Fibroblast of the conjunctiva (primary cell): ENCODE measurements at places on chromosomes 2 and 18.

- peak; percentile 4 for DNase-seq
These were observed 33.8 kb downstream of the SMC6 start for GRCh38 chr2:17719562-17720371.

- DNase-seq, result no peak
These were observed 13.8 kb upstream of the DNAJC27 start for GRCh38 chr2:24985511-24985910.

- no peak for DNase-seq
These were observed 318.5 kb downstream of the RAD51AP2 start for GRCh38 chr2:17199741-17200140.

DNA sequence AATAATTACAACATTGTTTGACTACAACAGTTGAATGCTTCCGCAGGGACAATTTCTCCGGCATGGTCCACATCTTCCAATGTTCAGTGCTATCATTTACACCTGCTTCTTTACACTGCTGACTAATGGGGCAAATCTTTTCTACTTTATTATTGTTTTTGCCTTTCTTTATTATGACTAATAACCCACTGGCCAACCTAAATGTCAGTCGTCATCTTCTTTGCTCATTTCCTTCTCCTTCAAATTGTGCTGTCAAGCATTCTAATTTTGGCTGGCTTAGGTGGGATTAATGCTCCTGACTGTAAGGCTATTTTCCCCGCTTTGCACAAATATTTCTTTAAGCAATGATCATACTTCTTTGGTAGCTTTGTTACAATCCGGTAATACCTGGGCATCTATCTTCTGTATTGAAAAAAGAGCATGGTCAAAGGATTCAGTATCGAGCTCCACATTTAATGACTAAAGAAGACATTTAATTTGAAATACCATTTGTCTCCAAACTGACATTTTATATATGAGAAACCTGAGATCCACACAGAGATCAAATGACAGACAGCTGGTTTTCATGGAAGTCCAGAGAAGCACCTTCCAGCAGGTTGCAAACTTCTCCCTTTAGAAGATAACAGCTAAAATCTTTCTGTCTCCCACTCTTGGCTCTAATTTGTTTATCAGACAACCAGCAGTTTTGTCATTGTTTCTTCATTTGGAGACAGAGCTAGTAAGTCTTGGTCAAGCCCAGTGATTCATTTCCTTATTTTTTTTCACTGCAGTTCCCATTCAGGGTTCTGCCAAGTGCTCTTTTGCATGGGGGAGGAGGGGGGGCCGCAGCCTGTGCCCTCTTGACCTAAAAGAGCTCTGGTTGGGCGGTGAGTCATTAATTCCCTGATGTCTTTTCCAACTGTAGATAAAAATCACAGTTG, 132.9 kb downstream of the SOCS6 start:
- DNase-seq, result peak; percentile 92

- no peak for DNase-seq
These were observed 110.6 kb downstream of the ATL2 start for GRCh38 chr2:38266382-38267061.

DNA sequence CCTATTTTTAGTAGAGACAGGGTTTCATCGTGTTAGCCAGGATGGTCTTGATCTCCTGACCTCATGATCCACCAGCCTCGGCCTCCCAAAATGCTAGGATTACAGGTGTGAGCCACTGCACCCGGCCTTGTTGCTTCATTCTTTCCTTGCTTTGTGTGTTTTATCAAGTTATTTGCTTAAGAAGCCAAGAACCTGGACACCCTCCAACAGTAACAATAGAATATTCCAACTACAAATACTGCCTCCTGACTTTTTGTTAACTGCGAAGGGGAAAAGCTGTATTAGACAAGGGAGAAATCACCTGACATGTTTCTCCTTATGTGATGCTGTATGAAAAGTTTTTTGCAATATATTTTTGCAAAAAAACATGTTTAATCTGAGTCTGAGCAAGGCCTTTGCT, 297.2 kb downstream of the NCKAP5 start:
- no peak for DNase-seq

DNA sequence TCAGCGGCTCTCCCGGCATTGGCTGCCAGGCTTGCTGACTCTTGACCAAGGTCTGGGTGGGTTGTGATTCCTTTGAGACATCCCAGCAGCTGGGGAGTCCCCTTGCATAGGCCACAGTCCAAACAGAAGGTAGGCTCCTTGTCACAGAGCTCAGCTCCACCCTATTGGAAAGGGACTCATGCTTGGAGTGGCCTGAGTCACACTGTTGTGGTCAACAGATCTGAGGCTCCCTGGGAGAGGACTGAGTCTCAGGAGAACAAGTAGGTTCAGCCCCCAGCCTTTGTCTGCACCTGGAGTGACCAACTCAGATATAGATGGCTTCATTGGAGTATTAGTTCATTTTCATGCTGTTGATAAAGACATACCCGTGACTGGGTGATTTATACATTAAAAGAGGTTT, 32.1 kb upstream of the SH3BP4 start:
- DNase-seq, result no peak

DNA sequence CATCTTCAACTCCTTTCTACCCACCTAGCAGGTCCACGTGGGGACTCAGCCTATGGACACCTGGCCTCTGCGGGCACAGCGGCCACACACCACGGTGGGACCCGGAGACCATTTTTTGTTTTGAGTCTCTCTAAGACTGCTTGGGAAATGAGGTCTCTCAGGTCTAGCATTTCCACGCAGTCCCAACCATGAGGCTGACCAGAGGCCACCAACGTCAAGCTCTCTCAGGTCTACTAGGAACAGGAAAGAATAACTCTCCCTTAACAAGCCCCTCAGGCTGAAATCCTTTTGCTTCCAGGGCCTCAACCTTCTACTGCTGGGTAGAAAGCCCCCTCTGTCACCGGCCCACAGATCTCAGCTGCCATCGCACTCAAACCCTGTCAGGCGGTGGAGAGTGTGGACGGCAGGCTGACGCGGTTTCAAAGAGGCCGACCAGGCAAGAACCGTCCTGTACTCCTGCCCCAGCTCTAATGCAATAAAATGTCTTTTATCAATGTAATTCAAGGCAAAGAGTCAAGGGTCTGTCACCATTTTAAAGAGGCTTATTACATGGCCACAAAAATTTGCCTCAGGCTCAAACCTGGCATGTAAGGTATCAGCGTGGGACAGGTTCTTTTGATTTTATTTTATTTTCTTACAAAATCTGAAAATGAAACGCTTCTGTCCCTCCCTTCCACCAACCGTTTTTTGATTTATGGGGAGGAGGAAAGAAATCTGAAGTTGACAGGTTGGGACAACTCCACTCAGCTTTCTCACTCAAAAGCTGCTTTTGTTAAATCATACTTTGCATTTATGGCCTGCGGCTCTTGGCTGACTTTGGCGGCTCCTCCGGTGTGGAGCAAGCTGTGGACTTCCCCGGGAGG, 74.0 kb downstream of the BCL11A start:
- DNase-seq, result no peak

GRCh38 chr2:40554665-40555294, 102.9 kb upstream of the SLC8A1 start:
- DNase-seq, result peak; percentile 21

- DNase-seq, result no peak
These were observed 684.3 kb downstream of the KCNJ3 start for GRCh38 chr2:155382776-155383175.

GRCh38 chr2:70986499-70987189, 8.0 kb downstream of the TEX261 start:
- DNase-seq, result no peak

- DNase-seq, result no peak
These were observed 864 bp downstream of the KLHL29 start for GRCh38 chr2:23385748-23386338.

DNA sequence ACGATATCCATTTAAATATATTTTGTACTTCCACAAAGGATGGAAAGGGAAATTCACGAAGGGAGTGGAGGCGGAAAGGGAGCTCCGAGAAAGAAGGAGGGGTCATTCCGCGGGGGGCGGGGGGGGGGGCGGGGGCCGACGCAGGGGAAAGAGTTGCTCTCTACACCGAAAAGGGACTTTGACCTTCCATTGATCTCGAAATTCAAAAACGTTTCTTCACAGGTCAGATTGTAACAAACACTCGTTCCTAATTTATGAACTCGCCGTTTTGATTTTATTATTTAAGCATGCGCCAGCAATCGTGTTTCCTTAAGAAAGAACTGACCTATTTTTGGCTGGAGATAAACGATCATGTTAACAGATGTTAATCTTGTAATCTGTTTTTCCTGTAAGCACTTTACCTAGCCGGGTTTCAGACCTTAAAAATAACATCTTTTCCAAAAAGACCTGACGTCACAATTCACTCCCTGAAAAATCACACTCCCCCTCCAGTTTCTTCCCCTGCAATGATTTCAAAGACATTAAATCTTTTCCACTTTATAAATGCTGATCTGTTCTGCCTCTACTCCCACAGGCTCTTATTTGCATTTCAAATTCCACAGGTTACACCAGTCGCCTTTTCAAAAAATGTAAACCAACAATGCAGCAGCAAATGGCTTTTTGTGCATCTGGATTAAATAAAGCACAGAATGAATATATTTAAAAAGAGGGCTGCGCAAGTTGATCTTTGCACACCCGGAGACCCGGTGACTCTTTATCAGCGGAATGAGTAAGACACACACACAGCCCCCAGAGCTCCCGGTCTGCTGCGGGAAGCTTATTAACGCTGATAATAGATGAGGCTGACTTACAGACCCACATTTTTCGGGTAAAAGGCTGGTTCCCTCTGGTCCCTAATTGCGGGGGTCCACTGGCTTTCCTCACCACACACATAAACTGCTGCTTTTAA, 1.6 kb downstream of the ZNF516 start:
- DNase-seq, result no peak

GRCh38 chr2:14626873-14627272, 5.6 kb upstream of the LRATD1 start:
- no peak for DNase-seq

DNA sequence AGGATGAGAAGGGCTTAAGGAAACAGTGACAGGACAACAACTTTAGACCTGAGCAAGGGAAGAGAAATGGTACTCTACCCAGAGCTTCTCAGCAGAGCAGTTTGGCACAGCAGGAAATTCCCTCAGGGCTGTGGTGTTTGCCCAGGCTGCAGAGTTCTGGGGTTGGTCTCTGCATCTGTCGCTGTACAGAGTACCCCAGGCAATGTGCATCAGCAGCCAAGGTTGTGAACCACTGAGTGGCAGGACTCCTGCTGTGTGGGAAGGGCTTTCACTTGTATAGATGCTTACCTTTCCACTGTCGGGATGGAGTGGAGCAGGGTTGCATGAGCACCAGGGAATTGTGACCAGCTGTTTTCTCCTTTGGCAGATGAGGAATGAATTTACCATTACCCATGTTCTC, 21.2 kb downstream of the STAMBP start:
- no peak for DNase-seq

- no peak for DNase-seq
These were observed 223.9 kb downstream of the CDCA7 start for GRCh38 chr2:173578404-173579107.

- no peak for DNase-seq
These were observed 462.2 kb downstream of the BCL11A start for GRCh38 chr2:60091266-60091665.

GRCh38 chr2:34836361-34836760, 1237.3 kb upstream of the FAM98A start:
- no peak for DNase-seq

GRCh38 chr18:10965119-10965518, 184.2 kb downstream of the PIEZO2 start:
- DNase-seq, result no peak

GRCh38 chr2:68404893-68405799, 40.1 kb downstream of the PLEK start:
- DNase-seq, result no peak

DNA sequence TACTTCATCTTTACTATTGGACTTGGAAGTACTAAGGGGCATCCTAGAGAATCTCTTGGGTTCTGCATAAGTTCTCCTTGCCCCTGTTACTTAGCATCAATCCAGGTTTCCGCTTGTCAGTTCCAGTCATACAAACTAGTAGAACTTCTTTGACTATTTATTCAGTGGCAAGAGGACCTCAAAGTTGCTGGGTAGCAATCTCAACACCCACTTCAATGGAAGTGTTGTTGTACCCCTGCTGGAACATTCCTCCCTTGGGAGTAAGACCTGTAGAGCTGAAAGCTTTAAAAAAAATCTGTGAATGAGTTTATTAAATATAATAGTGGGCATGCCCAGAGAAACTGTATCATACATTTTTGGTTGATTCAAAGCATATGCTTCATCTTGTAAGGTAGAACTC, 27.0 kb downstream of the BIRC6 start:
- no peak for DNase-seq

GRCh38 chr2:180938451-180938850, 42.0 kb upstream of the UBE2E3 start:
- no peak for DNase-seq

DNA sequence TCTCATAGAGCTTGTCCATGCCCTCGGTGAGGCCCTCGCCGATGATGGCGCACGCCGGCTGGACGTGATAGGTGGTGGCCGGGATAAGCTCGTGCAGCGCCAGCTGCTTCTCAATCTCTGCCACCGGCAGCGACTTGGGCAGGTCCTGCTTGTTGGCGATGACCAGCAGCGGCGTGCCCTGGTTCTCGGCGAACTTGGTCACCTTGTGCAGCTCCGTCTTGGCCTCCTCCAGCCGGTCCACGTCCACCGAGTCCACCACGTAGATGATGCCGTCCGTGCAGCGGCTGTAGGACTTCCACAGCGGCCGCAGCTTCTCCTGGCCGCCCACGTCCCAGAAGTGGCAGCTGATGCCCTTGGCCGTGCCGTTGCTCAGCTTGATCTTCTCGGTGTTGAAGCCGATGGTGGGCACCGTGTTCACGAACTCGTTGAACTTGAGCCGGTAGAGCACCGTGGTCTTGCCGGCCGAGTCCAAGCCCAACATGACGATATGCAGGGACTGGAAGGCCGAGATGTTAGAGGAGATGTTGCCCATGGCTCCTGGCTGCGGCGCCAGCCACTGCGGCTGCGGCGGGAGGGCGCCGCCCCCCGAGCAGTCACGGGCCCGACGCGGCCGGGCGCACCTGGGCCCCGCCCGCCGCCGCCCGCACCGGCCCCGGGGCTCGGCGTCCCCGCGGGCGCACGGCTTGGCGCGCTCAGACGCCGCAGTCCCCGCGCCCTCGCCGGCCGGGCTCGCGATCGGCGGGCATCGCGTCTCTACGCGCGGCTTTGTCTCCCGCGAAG, 636 bp downstream of the ARL4C start:
- DNase-seq, result no peak

GRCh38 chr2:46029332-46029811, 267.8 kb upstream of the EPAS1 start:
- DNase-seq, result no peak

- no peak for DNase-seq
These were observed 595 bp downstream of the PARD6G start for GRCh38 chr18:80246445-80247392.

GRCh38 chr18:57859314-57859713, 56.2 kb upstream of the ATP8B1 start:
- DNase-seq, result no peak

GRCh38 chr2:63681896-63682295, 93.1 kb downstream of the MDH1 start:
- no peak for DNase-seq
